ENCODE measurements at places on chromosomes 4 and X.

- no peak for DNase-seq
Observed at GRCh38 chrX:45757272-45757671, 556.6 kb upstream of the DIPK2B start.

DNA sequence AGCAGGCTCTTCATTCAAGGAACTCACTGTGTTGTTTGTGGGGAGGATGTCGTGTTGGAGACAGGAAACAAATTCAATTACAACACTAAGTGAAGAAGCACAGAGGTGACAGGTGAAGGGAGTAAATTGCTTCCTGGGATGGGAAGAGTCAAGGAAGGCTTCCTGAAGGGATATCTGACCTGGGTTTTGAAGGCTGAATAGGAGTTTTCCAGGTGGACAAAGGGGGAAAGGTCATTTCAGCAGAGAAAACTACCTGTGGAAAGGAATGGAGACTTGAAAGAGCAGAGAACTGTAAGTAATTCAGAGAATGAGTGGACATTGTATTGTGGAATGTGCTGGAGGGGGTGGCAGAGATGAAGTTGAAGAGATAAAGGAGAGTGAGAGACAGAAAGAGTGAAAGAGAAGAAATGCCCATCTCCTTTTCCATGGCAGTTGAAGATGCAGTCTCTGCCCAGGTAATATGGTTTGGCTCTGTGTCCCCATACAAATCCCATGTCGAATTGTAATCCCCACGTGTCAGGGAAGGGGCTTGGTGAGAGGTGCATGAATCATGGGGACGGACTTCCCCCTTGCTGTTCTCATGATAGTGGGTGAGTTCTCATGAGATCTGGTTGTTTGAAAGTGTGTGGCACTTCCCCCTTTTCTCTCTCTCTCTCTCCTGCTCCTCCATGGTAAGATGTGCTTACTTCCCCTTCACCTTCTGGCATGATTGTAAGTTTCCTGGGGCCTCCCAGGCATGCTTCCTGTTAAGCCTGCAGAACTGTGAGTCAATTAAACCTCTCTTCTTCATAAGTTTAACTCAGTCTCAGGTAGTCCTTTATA lies 205.7 kb upstream of the BCOR start:
- DNase-seq, result no peak

DNA sequence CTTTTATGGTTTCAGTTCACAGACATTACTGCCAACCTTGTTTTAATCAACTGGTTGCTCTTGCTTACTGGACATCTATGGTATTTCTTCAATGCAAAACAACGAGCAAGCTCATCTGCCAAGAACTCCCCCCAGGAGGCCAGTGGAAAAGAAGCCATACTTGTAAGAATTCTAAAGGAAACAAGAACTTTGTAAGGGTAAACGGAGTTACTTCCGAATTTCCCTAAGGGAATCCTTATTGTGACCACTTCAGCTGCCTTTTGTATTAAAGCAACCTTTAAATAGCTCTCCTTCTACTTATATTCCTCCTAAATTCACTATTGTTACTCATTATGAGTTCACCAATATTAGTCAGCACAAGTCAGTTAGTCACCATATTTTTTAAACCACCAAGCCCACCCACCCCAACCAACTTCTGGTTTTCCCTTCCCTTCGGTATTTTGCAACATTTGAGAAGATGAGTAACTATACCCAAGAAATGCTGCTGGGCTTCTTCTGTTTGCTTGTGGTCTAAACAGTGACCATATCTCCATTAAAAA lies 602.8 kb upstream of the DIPK2B start:
- no peak for DNase-seq

DNA sequence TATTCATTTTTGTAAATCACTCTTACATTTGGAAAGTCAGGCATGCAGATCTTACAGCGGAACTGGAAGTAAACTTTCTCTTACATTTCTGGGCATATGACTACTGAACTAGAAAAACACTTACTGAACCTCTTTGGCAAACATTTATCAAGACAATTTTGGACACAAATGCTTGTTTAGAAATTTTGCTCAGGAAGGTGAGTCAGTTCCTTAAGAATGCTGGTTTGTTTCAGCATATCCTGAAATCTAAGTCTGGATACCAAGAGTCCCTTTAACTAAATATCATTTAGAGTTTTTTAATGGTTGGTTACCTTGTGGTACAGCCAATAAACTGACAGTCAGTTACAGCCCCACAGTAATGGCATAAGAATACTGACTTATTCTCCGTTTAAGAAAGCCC lies 15.0 kb downstream of the SHISA3 start:
- DNase-seq, result no peak

DNA sequence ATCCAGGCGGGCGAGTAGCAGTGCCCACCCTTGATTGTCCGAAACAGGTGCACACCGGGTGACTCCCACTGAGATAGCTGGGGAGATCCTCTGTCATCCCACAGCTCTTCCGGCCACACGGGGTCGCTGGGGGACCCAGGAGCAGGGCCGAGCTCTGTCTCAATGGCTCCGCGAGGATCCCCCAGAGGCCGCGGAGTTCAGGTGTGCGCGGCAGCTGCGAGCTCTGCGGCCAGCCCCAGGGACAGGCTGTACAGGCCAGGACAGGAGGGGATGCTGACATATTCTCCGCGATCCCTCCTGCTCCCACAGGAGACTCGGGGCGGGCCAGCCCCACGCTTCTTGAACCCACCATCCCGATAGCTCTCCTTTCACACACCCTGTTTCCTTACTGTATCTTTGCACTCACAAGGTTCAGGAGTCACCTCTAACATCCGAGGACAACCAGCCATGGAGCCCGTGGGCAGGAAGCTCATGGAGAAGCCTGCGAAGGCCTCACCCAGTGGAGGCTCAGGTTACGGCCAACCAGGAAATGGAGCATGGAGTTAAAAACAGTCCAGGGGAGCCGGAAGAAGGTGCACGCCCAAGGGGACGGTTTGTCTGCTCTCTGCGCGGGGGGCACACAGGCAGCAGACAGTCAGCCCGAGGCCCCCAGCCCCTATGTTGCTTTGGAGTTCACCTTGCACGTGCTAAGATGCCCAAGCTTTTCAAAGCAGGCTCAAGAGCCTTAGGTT lies 77.9 kb upstream of the AMELX start:
- no peak for DNase-seq

- no peak for DNase-seq
Observed at GRCh38 chr4:7876201-7876875, 63.3 kb downstream of the AFAP1 start.

- DNase-seq, result no peak
Observed at GRCh38 chrX:34849371-34849770, 93.2 kb upstream of the FAM47B start.

- DNase-seq, result no peak
Observed at GRCh38 chrX:34884817-34885216, 57.8 kb upstream of the FAM47B start.

DNA sequence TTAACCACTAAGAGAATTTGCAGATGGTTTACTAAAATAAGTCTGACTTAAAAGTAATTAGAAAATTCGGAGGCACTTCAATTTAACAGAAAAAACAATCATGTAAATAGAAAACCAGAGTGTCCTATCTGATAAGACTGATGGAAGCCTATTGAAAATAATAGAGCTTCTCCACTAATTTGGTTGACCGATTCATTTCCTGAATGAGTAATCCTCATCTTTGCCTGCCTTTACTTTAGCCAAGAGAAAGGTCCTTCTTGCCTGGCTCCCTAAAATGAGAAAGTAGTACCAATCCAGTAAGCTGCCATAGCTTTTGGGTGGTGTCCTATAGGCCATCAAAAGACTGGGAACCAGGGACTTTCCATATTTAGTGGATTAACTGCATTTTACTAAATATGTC lies 48.4 kb downstream of the KCNIP4 start:
- DNase-seq, result no peak

GRCh38 chr4:138341739-138342415 lies 99.7 kb upstream of the SLC7A11 start:
- DNase-seq, result no peak

DNA sequence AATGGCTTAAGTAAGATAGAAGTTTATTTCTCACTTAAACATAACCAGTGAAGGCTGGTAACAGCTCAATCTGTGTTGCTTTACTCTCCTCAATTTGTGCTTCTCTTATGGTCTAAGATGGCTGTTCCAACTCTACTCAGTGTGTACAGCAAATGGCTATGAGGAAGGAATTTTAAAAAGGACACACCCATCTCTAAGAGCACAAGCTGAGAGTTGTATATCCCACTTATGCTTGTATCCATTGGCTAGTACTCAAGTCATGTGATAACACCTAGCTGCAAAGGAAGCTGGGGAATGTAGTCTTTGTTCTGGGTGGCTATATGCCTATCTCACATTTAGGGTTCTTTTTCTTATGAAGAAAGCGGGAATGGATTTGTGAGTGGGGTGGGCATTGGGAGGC lies 63.3 kb downstream of the GPAT3 start:
- DNase-seq, result no peak

- no peak for DNase-seq
Observed at GRCh38 chr4:10285028-10285427, 168.4 kb upstream of the WDR1 start.

DNA sequence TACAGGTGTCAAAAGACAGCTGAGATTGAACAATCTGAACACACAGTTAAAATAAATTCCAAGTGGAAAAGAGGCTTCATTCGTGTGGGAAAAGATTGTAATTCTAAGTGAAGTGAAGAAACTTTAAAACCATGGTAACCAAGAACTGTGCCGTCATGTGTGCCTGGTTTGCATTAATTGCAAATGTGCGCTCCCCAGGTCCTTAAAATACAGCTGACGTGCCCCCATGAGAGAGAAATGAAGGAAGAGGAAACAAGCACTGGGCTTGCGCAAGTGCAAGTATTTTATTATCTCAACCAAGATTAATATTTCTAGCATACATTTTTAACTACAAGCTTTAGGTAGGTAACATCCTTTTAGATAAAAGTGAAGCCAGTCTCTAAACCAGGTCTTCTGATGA lies 92.5 kb downstream of the PARM1 start:
- DNase-seq, result no peak

- no peak for DNase-seq
Observed at GRCh38 chr4:141771889-141772830, 135.8 kb downstream of the IL15 start.

DNA sequence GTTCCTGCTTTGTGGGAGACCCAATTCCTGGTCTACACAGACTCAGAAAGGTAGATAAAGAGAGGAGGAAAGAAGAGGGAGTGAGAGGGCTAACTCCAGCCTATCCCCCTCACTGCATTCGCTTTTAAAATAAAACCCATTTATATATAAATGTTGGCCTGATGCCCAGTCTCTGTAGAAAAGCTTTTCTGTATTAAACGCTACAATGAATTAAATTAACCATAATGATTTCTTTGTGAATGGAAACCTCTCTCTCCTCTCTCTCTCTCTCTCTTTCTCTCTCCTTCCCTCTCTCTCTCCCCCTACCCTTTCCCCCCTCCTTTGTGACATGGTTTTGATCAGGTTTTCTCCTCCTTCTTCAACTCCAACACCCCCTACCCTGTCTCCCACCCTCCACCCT lies 34.8 kb downstream of the PJA1 start:
- no peak for DNase-seq

DNA sequence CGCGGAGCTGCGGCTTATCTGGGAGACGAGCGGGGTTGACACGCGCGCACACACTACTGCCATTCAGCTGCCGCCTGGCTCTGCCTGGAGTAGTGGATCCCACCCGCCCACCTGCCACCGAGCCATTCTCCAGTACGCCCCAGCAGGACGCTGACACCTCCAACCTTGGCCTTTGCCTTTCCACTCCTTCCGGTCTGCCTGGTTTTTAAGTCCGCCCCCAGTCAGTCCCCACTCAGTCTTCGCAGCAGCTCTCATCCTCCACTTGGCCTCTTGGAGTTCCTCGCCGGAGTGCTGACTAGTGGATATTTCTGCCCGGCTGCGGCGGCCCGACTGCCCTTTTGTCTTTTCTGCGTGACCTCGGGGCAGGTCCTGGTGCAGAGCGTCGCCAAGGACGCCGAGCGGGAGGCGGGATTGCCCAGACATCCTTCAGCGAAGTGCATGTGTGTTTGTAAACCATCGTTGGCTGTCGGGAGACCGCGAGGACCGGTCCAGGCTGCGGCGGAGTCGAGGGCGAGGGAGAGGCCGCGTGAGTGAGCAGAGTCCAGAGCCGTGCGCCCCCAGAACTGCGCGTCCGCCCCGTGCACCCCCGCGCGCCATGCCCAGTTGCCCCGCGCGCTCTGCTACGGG lies 1.1 kb downstream of the SLIT2 start:
- DNase-seq, result no peak

DNA sequence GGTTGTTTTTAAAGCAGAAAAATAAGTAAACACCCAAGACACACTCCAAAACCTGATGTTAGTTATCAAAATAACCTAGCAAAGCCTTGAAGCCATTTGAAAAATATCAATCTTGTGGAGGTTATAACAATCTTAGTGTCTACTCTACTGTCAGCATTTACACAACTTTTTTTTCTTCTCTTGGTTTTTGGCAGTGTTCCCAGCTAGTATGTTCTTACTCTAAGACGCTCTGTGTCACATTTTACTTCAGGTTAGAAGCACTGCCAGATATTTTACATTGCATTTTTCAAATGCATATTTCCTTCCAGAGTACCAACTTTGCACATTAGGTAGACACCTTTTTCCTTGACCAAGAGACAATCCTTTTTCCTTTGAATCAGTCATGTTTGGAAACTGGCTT lies 114.0 kb upstream of the INPP4B start:
- DNase-seq, result no peak

GRCh38 chr4:5932035-5932568 lies 39.2 kb upstream of the CRMP1 start:
- no peak for DNase-seq

GRCh38 chr4:144300616-144301015 lies 160.1 kb upstream of the GYPA start:
- no peak for DNase-seq

DNA sequence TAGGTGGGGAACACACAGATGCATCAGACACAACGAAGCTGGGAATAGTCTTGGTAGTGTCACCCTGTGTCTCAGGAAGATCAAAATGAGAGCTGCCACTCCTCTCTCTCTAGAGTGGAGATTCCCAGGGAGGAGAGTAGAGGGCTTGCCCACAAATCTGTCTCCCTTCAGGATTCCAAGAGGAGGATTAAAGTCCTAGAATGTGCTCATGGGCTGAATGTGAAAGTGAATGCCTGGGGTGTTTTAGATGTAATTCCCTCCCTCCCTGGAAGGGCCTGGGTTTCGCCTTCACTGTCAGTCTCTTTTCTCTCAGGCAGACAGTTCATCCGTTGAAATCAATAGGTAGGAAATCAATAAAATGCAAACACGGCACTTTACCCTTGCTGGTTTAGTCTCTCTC lies 282.6 kb upstream of the PPARGC1A start:
- no peak for DNase-seq

- DNase-seq, result no peak
Observed at GRCh38 chr4:173502282-173502681, 27.7 kb downstream of the HAND2 start.

- no peak for DNase-seq
Observed at GRCh38 chrX:38871129-38872029, 70.1 kb downstream of the MID1IP1 start.

DNA sequence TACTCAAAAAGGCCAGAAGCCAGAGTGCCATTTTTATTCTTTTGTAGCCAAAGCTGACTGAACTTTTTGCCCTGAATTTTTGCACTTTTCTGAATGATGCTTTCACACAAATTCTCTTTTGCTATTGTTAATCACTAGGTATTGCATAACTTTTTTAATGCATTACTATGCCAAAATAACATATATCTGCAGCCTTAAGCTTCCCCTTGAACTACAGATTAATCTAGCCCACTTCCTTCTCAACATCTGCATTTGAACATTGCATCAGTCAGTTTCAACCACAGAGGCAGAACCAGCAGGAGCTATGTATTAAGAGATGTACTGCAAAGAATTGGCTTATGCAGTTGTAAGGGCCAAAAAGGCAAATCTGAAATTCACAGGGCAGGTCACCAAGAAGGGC lies 197.6 kb upstream of the GYPA start:
- no peak for DNase-seq

GRCh38 chr4:123790681-123791080 lies 394.1 kb downstream of the SPRY1 start:
- DNase-seq, result no peak

All from activated CD8-positive, alpha-beta memory T cell treated with anti-CD3 and anti-CD28 coated beads for 1 hour (primary cell).